Small intestine (tissue), 16 donors: ENCODE measurements at places on chromosomes 6 and 20.

DNA sequence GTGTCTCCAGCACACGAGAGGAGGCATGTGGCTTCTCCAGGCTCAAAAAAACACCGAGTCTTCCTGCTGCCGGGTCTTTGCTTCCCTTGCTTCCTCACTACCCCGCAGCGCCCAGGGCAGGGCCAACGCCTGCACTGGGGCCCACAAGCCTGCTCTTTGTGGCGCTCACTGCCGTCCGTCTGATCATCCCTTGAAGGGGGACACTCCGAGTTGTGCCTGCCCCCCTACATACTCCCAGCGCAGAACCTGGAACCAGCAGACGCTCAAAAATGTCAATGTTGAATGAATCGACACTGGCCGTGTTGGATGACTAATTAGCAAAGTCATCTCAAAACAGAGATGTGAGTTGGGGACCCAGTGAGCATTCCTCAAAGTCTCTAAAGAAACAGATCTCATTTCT is 8.1 kb upstream of the ARFGAP1 start:
- DNase-seq = no peak

GRCh38 chr6:109241199-109241598 is 141.1 kb downstream of the CD164 start:
- DNase-seq = no peak

DNA sequence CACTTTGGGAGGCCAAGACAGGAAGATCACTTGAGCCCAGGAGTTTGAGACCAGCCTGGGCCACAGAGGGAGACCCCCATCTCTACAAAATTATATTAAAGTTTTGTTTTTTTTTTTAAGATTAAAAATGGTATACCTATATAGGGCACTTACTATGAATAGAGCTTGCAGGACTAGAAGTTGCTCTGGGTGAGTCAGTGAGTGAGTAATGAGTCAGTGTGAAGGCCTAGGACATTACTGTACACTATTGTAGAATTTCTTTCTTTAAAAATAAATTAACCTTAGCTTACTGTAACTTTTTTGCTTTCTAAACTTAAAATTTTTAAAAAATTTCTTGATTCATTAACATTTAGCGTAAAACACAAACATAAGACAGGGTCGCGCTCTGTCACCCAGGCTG is 29.7 kb downstream of the STK35 start:
- no peak for DNase-seq

- DNase-seq = no peak
These were observed 124.1 kb upstream of the RIN2 start for GRCh38 chr20:19633985-19634384.

DNA sequence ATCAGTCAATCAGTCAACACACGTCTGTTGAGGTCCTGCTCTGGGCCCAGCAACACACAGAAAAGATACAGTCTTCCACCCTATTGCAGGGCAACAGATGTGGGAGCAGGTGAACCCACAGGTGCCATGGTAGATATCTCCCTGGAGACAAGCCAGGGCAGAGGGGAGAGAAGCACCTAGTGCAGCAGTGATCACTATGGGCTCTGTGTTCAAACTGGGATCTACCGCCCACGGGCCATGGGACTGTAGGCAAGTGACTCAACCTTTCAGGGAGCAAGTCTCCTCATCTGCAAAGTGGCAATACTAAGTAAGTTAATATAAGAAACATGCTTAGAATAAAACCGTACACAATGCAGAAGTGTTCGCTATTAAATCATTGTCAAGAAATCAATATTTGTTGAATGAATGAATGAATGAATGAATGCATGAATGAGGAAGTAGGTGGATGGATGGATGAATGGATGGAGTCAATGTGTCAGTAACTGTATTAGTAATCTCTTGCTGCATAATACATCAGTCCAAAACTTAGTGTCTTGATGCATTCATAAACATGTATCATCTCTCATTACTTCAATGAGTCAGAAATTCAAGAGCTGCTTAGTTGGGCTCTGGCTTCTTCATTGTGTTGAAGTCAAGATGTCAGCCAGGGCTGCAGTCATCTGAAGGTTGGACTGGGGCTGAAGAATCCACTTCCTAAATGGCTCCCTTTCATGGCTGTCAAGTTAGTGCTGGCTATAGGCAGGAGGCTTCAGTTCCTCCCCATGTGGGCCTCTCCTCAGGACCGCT is 31.9 kb upstream of the NFATC2 start:
- DNase-seq = no peak

DNA sequence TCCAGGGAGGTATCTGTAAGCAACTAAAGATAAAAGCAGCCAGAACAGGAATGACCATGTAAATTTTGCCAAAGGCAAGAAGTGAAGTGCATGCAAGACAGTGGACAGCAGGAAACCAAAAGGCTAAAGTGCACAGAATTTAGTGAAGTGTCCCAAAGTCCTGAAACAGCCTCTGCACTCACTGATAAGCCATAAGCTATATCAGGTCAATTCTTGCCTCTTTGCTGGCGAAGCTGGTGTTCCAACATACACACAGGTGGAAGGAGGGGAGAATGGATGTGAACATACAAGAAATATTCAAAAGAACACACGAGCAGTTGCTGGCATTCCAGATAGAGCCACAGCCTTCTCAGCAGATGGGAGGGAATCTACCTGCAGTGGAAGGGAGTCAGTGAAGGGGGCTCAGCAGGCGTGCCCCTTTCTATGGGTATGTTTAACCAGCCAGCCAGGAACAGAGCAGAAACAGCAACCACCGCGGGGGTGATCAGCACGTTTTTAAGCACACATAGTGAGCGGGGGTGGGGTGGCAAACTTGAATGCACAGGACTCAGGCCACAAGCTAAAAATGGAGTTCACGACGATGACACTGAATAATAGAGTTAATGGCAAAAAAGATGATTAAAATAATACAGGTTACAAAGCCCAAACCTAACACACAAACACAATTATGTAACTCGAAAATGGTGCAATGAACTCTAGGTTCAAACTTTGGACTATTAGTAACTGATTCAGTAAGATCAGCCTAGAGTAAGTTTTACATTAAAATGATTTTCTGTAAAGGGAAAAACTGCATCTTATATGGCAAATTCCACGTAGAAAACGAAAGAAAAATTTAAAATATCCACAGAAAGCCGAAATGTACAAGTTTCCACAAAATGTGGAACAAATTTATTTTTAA is 1.2 kb downstream of the ECI2 start:
- peak; percentile 63 for DNase-seq

DNA sequence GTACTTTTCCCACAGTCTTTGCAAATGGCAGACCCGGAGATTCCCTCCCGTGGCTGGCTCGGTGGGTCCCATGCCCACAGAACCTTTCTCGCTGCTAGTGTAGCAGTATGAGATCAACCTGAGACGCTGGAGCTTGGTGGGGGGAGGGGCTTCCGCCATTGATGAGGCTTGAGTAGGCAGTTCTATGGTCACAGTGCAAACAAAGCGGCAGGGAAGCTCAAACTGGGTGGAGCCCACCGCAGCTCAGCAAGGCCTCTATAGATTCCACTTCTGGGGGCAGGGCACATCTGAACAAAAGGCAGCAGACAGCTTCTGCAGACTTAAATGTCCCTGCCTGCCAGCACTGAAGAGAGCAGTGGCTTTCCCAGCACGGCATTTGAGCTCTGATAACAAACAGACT is 186.0 kb upstream of the KCNK16 start:
- DNase-seq = no peak

GRCh38 chr6:116413357-116413756 is 42.6 kb downstream of the DSE start:
- DNase-seq = no peak

DNA sequence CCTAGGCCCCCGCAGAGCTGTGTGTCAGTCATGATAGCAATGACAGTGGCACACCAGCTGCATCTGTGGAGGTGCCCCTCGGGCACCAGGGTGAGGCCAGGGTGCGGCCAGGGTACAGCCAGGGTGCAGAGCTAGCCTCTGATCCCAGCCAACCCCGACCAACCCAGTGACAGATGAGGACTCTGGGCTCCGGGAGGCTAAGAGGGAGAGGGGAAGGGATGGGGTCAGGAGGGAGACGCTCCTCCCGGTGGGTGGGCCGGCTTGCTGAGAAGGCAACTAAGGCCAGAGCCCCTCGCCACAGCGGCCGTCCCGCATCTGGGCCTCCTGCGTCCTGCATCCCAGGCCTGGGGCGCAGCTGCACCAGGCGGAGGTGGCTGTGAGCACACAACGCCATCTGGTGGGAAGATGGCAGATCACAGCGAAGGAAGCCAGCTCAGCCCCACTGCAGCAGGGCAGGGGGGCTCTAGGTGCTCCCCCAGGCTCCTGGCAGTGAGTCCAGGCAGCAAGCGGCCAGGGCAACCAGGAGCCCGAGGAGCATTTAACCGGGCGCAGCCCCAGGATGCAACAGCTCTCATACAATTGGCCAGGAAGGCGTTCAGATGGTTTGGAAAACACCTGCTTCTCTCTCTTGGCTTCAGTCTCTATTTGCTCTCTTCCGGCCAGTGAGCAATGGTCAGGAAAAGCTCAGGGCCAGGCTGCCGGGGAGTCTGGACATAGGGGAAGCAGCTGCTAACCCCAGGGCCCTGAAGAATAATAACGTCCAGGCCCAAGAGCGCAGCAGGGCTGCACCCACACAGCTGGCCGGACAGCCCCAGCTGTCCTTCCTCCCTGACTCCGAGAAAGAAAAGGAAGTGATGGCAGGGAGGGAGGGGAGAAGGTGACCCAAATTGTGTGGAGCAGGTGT is 169.4 kb downstream of the TAF4 start:
- peak; percentile 39 for DNase-seq

GRCh38 chr6:52207066-52207465 is 20.9 kb downstream of the IL17A start:
- DNase-seq = no peak

DNA sequence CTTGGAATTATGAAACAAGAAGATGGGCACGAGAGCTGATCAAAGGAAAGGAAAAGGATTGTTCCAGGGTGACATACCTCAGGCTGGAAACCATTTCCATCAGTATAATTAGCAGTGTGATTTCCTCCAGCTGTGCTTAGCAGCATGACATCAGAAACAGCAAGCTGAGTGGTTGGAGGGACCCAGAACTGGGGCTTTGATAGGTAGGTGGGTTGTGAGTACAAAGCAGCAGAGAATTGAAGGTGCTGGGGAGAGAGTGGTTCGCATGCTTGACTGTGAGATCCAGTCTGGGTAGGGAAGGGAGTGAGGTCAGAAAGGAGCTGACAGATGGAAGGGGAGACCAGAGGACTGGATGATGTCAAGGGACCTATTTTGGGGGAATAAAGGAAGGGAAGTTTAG is 90.4 kb downstream of the CD164 start:
- no peak for DNase-seq

GRCh38 chr20:44057698-44058675 is 129.0 kb downstream of the JPH2 start:
- DNase-seq = no peak

- no peak for DNase-seq
These were observed 31.2 kb downstream of the SLX4IP start for GRCh38 chr20:10466325-10466724.

DNA sequence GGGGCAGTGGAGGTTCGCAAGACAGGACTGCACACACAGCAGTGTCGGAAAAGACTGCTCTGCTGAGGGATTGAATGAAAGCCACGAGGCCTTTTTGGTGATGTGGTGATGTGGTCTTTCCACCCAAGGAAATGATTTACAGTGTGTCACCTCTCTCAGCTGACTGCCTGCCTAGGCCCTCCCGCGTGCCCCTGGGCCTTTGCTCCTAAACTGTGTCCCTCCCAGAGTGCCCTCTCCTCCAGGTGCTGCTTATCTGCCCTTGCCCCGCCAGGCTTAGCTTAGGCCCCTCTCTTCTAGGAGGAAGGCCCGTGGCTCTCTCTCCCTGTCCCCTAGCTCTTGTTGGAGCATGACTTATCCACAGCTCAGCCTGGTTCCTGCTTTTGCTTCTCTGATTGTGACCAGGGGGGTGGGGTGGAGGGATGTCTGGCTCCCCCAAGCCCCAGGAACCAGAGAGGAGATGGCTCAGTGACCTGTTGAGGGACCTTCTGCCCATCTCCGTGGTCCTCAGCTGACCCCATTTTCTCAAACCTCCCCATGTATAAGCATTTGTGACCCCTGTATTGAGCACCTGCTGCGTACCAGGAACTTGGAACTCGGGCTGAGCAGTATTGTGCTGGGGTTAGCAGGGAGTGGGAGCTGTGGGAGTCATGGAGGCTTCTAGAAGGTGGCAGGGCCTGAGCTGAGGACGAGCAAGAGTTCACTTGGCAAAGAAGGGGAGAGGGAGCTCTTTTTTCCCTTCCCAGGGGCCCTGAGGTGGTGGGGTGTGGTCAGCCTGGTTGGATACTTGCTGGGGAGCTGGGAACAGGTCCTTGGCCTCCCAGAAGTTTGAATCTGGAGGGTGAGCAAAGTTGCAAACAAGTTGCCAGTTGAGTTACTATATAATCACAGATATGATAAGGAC is 2.2 kb downstream of the SRC start:
- DNase-seq = peak; percentile 59

GRCh38 chr6:162242915-162243314 is 484.7 kb downstream of the PRKN start:
- DNase-seq = no peak

DNA sequence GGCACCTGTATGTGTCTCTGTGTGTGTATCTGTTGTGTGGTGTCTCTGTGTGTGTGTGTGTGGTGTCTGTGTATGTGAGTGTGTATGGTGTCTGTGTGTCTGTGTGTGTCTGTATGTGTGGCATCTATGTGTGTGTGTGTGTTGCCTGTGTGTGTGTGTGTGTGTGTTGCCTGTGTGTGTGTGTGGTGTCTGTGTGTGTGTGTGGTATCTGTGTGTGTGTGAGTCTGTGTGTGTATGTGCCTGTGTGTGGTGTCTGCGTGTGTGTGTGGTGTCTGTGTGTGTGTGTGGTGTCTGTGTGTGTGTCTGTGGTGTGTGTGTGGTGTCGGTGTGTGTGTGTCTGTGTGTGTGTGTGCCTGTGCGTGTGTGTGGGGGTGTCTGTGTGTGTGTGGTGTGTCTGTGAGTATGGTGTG is 31.7 kb upstream of the VEGFA start:
- DNase-seq = no peak
